ENCODE measurements at places on chromosomes 5 and 9.

- no peak for DNase-seq
Measured at GRCh38 chr5:10699281-10699874, 61.7 kb downstream of the DAP start.

DNA sequence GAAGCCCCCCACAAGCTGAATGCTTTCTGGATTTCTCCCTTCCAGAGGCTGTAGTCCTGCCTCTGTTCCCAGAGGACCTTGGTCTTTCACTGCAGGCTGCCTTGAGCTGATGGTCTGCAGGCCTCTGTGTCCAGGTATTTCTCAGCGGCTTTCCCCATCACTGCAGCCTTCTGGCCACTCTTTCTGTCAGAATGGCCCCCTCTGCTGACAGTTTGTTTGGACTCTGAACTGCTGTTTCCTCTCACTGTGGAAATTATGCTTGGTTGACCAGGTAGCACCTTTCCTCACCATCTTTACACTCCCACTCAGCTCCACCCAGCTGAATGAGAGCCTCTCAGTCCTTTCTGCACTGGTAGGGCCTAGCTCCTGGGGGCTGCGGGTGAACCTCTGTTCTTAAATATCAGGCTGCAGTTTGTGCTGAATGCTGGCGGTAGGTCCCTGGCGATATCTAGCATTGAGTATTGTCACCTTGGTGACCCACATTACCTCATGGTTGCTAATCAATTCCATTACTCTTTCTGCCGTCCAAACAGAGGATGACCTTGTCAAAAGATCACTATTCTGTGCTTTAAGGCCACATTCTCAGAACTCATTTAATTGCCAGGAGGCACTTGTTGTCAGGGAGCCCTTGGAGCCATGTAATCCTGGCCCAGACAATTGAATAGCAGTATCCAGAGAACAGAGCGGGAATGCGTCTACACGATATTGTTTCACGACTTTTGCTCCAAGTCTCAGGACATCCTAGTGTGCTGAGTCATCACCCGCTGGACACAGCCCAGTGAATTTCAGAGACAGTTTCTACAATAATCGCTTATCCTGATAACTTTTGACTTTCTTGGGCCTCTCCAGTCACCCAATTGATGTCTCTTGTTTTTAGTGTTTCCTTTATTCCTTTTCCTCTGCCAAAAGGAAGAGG, 230.2 kb downstream of the TENT4A start:
- DNase-seq = no peak

DNA sequence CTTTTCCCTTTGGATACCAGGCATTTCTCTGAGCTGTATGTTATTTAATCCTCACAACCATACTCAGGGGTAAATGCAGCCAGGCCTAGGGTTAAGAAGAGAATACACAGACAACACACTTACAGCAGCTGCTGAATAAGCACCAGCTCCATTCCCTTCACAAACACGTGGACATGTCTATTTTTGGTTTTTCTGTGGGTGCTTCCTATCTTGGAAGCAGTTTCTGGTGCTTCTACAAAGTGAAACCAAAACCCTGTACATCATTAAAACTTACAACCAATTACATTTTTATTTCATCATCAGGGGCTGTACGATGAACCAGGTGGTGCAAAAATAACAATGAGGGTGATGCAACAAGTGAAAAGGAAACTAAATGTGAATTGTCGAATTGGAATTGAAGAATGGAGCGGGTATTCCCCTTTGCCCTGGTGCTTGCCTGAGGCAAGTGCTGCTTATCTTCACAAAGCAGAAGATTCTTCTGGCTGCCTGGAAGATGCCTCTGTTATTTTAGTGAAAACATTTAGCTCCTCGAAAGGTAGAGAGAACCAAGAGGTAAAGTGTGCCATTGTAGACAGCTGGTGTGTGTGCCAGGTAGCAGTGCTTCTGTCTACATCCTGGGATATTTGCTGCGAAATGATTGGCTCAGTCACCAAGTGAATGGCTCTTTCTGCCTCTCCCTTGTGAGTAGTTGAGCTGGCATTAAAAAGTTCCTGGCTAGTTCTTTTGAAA, 18.6 kb upstream of the IFNB1 start:
- DNase-seq = no peak

GRCh38 chr5:116504593-116505166, 69.9 kb downstream of the SEMA6A start:
- no peak for DNase-seq

DNA sequence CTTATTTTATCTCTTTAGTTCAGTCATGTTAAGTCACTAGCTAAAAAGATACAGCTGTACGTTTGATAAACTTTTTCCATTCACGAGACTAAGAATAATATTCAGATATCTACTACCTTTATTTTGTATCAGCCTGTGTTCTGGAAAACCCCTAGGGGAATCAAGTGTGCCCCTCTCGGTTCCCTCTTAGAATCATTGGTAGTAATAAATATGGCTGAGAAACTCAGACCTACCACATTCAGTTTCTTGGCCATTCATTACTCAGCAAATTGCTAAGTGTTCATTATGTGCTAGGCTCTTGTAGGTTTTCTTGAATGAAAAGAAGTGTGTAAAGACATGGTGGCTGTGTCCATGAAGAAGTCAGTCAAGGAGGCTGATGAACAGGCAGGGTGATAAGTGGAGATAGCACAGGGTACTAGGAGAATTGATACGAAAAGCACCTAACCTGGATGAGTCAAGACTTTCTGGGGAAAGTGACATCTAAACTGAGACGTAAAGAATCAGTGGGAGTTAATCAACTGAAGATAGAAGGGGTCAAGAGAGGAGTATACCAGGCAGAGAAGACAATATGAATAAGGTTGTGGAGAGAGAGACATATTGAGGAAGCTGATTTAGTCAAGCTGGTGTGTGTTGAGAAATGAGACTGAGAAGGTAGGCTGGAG, 86.2 kb downstream of the CSNK1G3 start:
- no peak for DNase-seq

DNA sequence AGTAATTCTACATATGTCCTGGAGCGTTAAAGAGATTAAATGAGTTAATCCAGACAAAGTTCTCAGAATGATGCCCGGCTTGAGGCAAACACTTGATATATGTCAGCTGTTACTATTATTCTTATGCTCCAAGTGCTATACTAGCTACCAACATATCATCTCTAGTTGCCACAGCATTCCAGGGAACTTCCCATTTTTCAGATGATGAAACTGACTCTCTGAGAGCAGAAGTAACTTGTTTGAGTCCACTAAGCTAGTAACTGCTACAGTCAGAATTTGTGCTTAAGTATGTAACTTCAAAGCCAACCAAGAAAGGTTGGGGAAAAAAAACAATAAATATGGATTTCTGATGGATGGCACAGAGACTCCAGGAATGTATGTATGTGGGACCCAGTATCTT, 98.1 kb downstream of the CDK5RAP2 start:
- DNase-seq = no peak
